Naive thymus-derived CD8-positive, alpha-beta T cell (primary cell): ENCODE measurements at places on chromosomes 13 and 19.
A peak's percentile ranks its signal among the peaks of the same experiment; 100 is the strongest.

- no peak for DNase-seq
Observed at GRCh38 chr13:99226513-99226912, 25.9 kb downstream of the UBAC2 start.

DNA sequence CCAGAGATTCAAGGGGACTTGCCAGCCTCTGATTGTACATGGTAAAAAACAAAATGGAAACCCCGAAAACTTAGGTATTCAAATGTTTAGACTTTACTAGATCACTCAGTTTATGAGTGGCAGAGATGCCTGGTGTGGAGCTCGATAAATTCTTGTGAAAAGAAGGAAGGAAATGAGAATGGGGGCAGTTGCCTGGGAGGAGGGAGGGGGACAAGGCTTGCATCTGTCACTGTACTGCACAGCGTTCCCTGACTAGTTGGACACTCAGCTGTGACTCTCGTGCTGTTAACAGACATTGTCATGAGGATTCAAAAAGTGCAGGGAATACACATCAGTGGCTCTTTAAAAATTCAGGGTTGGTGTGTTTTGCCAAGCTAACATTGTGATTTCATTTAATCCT lies 232.9 kb downstream of the ZIC5 start:
- DNase-seq = no peak

DNA sequence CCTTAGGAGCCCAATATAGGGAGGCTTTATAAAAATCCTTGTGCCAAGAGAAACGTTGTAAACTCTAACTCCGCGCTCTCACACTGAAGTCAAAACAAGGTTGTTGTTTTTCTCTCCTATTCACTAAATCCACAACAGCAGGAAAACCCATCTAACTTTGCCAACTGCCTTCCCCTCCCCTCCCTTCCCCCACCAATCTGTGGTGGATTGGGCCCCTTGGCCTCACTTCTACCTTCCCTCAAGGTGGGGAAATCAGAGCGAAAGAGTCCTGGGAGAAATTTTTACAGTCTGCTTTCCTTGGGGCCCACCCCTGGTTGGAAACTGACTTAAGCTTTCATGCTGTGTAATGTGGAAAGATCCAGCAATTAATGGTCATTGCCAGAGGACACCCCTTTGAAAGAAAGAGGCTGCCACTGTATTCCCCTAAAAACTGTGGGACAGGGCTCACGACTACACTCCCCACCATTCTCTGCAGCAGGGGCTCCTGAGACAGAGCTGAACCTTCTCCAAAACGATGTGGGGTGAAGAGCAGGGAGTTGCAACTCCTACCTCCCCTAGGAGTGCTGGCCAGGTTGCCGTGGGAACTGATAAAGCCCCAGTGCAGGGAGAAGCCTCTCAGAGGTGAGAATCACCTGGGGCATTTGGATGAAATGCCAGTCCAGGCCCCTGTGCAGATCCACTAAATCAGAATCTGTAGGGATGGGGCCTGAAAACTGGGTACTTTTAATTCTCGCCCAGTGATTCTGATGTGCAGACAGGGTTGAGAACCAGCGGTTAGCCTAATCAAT lies 1.1 kb downstream of the DHRS12 start:
- DNase-seq = no peak

DNA sequence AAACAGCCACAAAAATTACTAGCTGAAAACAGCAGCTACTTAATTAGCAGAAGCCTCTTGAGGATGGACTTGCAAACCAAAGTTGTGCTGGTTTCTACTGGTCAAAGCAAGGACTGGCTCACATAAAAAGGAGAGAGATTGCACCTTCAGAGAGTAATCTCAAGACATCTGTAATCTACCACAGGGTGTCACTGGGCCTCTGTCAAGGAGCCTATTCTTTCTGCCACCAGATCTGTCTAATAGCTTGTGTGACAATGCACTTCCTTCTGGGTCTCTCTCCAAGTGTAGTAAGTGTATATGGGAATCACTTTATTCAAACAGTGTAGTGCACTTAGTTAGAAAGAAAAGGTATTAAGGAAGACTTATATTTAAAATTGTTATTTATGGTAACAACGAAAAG lies 24.4 kb upstream of the ZNF561 start:
- DNase-seq = peak; percentile 10
